CD4-positive, alpha-beta T cell treated with Interleukin-6 at 100 ng/mL for 8 hours (primary cell): ENCODE measurements at places on chromosomes 5 and 9.

GRCh38 chr5:39469176-39469575 is 44.4 kb upstream of the DAB2 start:
- no peak for DNase-seq

- DNase-seq: peak; percentile 25
Observed at GRCh38 chr5:135426102-135427082, 20.8 kb downstream of the DCANP1 start.

DNA sequence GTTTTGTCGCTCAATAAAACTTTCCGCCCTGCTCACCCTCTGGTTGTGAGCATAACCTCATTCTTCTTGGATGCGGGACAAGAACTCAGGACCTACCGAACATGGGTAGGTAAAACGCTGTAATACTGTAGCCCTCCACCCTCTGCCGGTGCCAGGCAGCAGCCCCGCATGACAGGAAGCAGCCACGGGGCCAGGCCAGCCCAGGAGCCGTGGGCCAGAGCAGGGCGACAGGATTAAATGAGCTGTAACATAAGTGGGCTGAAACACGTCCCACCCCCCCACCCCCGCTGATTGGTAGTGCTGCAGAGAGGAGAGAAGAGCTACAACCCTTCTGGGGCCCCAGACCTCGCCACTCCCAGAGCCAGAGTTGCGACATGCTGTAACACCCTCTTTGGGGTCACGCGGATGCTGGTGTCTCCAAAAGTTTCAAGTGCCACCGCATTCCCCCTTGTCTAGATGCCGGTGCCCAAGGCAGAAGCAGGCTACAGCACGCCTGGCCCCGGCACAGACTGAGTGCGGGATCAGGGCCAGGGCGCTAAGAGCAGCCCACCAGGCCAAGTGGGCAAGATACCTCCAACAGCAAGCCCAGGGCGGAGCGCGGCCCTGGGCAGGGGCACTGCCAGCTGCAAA is 81.8 kb downstream of the FBXW11 start:
- DNase-seq: no peak

GRCh38 chr5:24788829-24789514 is 144.2 kb upstream of the CDH10 start:
- no peak for DNase-seq

DNA sequence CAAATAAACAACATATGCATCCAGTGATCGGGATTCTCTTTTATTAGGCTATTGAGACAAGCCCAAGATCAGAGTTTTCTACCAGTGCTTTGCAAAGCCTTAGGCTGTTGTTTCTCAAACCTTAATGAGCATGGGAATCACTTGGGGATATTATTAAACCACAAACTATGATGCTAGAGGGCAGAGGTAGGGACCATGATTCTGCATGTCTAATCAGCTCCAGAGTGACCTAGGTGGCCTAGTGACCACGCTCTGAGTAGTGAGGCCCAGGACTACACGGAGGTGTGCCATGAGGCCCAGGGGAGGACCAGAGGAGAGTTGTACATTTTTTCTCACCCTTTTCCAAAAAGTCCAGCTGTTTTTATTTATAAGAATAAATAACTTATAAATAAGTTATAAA is 298.5 kb upstream of the TLE4 start:
- DNase-seq: no peak

DNA sequence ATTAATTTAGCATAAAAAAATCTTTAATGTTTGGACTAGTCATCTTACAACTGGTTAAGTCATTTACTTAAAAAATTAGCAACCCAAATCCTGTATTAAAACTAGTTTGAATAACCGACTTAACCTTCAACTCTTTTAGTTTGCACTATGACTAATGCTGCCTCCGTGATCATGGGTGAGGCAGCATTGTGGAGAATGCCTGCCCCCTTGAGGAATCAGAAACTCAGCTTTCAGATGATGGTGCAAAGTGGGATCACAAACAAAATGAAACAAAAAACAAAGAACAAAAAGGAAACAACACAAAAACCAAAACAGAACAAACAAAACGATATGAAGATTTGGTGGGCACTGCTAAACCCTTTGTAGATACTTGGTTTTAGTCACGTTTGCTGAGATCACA is 127.0 kb upstream of the PALM2AKAP2 start:
- DNase-seq: no peak
